ENCODE measurements at places on chromosomes 16 and 17.

GRCh38 chr17:40564195-40564882 lies 933 bp downstream of the CCR7 start:
- DNase-seq, result no peak

- peak; percentile 73 for DNase-seq
Observed at GRCh38 chr17:59762049-59762823, 54.8 kb downstream of the VMP1 start.

DNA sequence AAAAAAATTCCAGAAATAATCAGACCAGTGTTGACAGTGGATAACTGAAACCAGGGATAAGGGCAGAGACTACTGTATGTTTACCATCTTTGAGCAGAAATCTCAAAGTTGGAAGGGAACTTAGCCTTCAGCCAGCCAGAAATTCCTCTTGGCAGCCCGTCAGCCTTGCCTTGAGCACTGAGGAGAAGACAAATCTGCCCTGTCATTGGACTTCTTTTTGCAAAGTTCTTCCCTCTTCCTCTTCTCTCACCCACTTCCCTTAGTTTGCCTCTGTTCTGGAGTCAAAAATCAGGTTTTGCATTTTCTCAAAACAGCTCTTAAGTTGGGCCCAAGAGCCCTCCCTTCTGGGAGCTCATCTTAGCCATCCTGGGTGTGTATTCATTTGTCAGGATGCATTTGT lies 6.2 kb downstream of the TUFM start:
- no peak for DNase-seq

- no peak for DNase-seq
Observed at GRCh38 chr16:46562979-46563378, 58.2 kb downstream of the SHCBP1 start.

- peak; percentile 58 for DNase-seq
Observed at GRCh38 chr17:66654106-66654740, 180.7 kb upstream of the CACNG5 start.

DNA sequence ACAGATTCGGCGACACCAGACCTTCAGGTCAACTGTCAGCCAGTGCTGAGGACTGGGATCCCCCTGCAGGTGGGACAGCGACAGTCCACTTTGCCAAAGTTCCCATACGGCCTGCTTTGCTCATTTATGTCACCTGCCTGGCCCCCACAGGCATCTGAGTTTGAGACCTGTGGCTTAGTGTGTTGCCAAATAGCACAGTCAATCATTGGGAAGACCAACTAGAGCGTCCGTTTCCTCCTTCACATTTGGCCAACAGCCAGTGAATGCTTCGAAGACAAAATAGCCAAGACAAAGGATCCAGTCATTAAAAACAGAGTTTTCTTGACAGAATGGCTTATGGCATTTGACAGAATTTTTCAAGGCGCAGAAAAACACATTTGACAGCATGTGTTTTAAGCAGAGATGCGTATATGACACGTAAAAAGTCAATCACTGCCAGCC lies 113.8 kb downstream of the ABCC12 start:
- DNase-seq, result no peak

GRCh38 chr17:28388106-28388505 lies 16.6 kb downstream of the SARM1 start:
- no peak for DNase-seq

- no peak for DNase-seq
Observed at GRCh38 chr16:48173889-48174288, 18.1 kb upstream of the ABCC12 start.

DNA sequence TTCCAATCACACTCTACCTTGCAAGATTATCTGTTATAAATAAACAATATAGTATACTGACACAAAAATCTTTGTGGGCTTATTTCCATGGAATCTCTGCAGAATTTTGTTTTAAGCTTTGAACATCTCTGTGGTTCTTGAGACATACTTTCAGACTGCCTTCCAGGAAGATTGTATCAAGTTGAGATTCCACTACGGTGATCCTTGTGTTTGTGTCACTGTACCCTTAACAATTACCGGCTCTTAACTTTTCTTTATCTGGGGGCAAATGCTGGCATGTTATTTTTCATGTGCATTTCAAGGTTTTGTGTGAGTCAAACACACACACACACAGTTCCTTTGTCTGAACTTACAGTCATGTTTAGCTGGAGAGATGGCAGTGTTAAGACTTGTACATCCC lies 472.7 kb upstream of the HSBP1 start:
- no peak for DNase-seq

DNA sequence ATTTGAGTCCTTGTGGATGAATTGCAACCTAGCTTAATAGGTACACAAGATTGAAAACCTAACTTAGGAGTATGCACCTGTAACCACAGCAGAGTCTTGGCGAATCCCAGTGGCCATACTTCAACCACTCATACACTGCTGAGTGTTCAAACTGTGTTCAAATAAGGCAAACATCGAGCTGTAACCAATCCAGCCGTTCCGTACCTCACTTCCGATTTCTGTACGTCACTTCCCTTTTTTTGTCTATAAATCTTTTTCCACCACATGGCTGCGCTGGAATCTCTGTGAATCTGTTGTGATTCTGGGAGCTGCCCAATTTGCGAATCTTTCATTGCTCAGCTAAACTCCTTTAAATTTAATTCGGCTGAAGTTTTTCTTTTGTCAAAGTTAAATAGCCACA lies 190.6 kb downstream of the MAF start:
- DNase-seq, result no peak

GRCh38 chr17:9090641-9091096 lies 69.4 kb downstream of the NTN1 start:
- no peak for DNase-seq

- peak; percentile 57 for DNase-seq
Observed at GRCh38 chr17:47246120-47246519, 7.5 kb upstream of the ITGB3 start.

GRCh38 chr17:36947922-36948716 lies 635 bp upstream of the AATF start:
- DNase-seq, result no peak

DNA sequence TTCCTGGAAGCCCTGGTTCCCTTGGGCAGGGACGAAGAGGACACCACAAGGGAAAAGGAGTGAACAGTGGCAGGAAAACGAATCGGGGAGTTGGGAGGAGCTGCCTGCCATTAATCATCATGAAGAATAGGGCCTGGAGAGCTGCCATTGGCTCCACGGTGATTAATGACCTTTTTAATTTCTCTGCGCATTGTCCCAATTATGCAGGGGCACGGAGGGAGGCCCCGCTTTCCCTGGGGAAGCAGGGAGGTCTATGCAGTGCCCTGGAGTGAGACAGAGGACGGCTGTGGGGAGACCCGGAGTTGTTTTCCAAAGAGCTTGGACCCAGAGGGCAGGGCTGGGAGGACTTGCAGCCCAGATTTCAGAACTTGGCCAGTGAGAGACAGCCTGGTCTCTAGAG lies 338.9 kb upstream of the C16orf82 start:
- no peak for DNase-seq

GRCh38 chr17:72754513-72754912 lies 338.0 kb downstream of the SLC39A11 start:
- no peak for DNase-seq

DNA sequence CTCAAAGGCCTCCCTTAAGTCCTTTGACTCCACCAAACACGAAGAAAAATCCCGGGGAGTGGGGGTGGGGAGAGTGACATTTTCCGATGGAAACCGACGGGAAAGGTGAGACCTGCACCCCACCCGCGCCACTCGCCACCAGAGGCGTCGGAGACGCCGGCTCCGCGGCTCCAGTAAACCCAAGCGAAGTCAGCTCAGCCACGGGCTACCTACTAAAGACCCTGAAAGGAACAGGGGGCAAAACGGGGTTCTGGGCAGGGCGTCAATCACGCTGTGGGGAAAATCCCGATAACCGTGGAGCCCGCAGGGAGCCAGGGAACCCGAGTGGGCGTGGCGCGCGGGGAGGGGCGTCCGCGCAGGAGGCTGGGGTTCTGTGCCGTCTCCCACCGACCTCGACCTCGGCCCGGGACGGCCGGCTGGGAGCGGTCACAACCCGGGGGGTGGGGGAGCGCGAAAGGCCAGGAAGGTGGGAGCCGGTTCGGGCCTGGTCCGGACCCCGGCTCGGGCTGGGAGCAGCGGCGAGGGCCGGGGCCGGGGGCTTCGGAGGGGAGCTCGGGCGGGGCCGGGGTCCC lies 565 bp downstream of the WDR45B start:
- DNase-seq, result peak; percentile 26

DNA sequence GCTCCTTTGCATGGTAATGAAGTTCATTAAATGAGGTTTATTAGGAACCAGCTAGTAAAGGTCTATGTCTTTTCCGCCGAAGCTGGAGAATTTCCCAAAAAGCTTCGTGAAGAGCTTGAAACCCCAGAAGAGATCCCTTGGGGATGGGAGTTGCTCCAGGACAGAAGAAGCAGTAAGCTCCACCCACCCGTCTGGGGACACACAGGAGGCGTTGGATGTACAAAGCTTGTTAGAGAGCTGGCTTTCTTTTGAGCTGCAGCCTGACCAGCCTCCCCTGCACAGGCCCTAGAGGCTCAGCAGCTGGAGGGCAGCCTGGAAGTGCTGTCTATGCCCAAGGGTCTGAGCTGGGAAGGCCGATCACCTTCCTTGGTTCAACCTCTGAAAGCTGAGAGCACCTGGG lies 147.4 kb upstream of the SDK2 start:
- DNase-seq, result no peak

DNA sequence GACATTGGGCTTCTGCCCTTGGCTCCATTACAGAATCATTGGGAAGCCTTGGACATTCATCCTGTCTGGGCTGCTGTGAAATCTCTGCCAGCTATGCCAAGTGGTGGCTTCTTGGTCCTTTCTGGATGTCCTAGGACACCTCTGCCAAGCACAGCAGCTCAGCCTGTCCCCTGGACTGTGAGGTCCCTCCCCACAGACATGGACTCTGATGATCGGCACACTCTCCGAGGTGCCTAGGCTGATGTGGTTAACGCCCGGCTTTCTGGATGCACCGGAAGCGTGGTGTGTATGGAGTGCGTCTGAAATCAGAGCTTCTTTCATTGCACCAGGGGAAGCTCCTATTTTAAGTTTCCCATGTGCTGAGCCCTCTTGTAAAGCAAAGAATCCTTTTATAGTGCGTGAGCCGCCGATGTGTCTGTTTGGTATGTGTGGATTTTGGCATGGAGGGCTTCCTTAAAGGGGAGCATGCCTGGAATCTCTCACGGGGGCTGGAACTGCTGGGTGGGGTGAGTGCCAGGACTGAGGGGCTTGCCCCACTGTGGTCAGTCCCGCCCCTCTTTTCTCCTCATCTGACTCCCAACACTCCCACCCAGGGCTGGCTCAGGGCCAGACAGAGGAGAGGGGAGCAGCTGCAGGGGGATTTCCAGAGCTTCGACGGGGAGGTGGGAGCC lies 7.0 kb upstream of the ARHGAP23 start:
- peak; percentile 61 for DNase-seq

- DNase-seq, result peak; percentile 40
Observed at GRCh38 chr16:81036751-81037350, 1.2 kb downstream of the ATMIN start.

DNA sequence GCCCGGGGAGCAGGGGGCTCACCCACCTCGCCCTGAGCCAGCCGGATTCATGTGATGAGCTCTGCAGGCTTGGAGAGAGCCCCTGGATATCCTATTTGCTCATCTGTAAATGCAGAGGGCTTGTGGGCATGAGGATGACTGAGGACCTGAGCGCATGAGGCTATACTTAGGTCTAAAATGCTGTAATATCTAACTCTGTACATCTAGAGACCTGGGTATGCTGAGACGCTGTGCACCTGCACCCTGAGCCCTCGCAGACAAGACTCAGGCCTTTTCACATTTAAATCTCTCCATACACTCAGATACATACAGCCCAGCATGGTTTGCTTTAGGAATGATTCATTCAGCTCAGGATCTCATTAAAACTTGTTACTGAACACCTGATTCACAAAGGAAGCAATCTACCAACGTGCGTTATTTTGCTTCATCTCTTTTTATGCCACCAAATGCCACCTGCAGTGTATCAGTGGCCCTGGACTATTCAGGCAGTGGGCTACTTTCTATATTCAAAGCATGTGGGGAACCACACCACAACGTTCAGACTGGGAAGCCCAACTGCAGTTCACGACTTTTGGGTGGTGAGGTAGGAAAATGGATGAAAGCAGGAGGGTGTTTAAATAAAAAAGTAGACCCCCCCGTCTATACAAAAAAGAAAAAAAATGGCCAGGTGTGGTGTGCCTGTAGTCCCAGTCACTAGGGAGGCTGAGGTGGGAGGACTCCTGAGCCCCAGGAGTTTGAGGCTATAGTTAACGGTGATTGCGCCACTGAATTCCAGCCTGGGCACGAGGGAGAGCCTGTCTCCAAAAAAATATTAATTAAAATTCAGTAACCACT lies 12.0 kb downstream of the USP7 start:
- no peak for DNase-seq

DNA sequence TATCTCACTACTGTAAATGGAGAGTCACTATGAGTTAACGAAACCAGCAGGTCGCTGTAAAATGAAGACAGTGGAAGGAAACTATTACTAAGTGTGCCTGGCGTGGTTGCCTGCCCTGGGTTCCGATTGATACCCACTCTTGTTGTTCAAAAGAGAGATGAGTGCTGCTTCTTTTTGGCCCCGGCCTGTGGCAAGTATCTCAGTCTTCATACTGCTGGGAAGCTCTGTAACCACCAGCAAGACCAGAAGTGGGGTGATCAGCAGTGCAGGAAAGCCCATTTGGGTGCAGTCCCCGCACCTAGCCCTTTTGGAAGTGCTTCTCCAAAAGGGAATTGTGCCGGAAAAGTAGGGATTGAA lies 104.5 kb downstream of the SNX29 start:
- no peak for DNase-seq

DNA sequence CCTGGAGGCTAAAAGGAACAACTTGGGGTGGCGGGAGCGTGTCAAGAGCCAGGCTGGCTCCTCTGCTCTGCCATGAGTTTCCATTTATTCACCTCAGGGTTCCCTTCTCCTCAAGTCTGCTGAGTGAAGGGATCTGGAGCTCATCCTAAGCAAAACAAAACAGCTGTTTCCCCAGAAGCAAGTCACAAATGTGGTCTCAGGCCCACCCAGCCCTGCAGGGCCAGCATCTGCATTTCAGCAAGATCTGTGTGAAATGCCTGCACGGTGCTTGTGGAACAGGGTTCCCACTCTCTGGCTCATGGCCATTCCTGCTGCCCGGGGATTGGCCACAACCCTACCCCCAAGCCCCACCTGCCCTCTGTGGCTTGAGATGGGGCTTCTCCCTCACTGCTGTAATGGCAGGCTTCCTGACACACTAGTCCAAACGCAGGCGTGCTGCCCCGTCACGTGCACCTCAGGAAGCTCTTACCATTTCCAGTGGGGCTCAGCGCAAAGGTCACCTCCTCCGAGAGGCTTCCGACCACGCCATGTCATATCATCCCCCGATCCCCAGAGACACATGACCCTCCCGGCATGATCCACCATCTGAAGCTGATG lies 2.3 kb downstream of the SLC38A8 start:
- no peak for DNase-seq

Measured in fibroblast of villous mesenchyme (primary cell).